Fibroblast of the aortic adventitia (primary cell): ENCODE measurements at places on chromosomes 4 and X.

DNA sequence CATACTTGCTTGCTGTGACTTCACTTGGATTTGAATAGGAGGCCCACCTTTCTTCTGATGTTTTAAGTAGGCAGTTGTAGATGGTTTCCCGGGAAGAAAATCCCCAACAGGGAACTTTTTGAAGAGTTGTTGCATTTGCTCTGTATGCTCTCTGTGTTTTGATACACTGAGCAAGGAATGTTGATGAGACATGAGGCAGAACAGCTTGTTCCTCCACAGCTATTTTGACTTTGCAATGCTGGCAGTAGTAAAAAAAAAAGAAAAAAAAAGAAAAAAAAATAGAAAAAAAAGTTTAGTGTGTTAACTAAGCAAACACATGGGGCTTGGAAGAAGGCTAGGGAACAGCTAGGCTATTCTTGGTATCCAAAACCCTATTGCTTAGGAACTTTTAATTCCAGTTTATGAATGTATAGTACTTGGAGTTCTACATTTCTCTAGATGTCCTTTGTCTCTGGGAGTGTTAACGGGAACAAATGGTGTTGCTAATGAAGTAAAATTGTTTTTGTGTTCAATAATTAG is 23.4 kb upstream of the PAQR3 start:
- no peak for DNase-seq

DNA sequence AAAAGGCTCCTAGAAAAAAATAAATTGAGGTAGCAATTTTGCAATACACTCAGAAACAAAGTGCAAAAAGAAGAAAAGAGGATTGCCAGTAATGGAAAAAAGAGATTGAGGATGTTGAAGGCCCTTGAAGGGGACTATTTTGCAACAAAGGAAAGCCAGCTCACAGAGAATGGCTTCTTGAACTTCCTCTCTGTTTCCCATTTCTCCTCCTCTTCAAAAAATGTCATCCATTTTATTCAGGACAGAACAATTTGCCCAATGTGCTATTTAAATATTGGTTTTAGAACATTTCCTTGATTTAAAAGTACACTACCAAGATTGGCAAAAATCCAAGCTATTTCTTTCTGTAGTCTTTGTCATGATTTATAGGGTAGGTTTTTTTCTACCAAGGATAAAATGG is 60.2 kb downstream of the GASK1B start:
- DNase-seq = peak; percentile 35

DNA sequence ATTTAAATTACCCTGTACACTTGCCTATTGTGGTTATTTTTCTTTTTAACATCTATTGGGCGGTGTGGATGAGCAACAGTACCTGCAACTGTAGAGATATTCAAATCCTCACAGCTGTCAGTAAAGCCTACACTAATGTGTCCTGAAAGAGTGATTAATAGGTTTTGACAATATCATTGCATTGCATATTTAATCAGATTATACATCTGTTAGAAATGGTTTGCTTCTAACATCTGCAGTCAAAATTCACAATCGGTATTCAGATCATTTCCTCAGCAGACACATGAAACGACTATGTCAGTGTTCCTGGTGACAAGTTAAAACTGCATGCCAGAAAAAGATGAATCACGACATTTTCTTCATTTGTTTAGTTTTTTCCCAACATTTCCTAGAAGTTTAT is 254.6 kb upstream of the EPHA5 start:
- DNase-seq = no peak

- DNase-seq = no peak
Observed at GRCh38 chr4:182288534-182288933, 45.3 kb downstream of the TENM3 start.

DNA sequence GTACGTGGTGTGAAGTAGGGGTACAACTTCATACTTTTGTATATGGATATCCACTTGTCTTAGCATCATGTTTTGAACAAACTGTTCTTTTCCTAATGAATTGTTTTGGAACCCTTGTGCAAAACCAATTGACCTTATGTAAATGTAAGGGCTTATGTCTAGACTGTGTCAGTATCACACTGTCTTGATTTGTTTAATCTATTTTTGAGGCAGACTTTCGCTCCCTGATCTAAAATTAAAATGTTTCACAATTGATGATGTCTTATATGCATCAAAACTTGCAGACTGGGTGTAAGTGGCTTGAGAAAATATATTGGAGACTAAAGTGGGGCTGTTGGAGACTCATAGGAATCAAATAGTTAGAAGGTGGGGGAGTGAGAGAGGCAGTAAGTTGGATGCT is 25.2 kb downstream of the REPS2 start:
- no peak for DNase-seq

DNA sequence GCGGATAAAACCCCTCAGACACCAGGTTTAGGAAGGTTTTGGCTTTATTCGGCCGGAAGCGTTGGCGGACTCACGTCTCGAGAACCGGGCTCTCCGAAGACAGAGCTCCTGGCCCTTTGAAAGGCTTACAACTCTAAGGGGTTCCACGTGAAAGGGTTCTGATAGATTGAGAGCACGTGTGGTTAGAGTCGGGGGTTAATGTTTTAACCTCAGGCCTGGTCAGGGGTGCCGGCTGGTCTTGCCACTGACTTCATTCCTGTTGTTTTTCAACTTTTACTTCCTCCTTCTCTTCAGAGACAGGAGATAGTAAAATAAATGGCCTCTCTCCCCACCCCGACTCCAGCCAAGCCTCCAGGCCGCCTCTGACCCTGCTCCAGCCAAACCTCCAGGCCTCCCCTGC is 4.7 kb upstream of the ASMT start:
- no peak for DNase-seq

DNA sequence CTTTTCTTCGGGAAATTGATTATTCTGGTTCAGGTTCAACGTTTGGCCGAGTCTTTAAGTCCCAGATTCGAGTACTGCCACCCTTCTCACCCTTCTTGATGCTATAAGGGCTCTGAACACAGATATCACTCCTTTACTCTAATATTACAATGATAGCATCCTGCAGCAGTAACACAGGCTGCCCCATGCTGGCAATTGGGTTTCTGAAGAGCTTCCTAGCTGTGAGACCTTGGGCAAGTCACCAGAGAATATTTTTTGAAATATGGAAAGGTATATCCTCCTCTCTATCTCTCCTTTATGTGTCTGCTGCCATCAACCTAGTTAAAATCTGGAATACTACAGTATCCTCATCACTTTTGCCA is 297 bp upstream of the MTMR8 start:
- DNase-seq = no peak

DNA sequence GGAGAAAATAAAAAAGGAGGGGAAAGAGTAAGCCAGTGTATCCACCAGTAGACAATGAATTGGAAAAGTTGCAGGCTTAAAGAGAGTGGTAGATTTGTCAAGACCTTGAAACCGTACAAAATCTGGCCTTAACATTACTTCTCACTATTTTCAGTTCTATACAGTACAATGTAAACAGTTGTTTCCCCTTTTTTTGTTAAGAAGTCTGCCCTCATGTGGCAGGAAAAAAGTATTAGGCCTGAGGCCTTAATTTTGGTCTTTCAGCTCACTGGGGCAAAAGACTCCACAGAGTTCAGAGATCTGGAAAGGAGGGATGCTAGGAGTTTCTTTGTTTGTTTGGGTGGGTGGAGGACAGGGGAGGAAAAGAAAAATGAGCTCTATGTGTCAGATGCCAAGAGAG is 92.8 kb upstream of the CCDC160 start:
- peak; percentile 1 for DNase-seq

GRCh38 chrX:150546711-150547153 is 21.7 kb upstream of the MTM1 start:
- DNase-seq = peak; percentile 11
